ENCODE measurements at places on chromosomes 5 and 9.

- DNase-seq: peak; percentile 32
These were observed at the start of gene FCHSD1 for GRCh38 chr5:141650851-141651727. FCHSD1 (minus strand) TSS chr5:141651418; CDS start chr5:141651368, 50 bp downstream.

DNA sequence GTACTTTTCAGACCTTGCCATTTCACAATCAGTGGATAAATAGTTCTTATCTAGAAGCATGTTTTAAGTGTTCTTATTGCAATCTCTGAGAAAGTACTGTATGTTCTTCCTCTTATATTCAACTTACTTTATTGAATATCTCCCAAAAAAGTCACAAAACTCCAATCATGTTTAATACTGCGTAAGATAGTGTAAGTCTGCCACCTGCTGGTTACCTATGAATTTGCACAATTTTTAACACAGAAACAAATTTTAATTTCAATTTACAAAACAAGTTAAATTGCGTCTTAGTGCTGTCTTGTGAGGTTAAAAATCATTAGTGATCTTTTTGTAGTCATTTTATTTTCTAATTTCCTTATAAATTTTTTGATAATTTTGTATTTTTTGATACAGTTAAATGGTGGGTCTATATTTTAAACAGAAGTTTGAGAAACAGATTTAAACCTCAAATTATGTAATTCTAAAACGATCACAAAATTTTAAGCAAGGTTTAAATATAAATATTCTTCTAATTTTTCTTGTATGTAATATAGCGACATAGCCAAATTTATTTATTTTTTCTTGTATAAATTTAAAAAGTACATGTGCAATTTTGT is 115.8 kb downstream of the EMB start:
- no peak for DNase-seq

DNA sequence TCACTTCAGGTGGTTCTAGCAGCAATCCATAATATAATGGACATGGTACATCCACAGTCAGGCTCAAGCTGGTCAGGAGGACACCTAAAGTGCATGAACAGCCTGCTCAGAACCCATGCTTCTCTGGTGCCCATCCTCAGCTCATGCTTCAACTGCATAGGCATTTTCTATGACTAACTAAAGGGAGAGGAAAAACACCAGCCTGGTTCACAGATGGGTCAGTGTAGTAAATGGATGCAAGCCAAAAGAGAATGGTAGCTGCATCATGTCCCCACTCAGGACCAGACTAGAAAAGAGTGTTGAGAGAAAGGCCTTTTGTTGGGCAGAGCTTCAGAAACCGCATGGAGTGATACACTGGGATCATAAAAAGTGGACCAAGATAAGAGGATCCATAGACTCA is 556.6 kb downstream of the TLE1 start:
- no peak for DNase-seq

DNA sequence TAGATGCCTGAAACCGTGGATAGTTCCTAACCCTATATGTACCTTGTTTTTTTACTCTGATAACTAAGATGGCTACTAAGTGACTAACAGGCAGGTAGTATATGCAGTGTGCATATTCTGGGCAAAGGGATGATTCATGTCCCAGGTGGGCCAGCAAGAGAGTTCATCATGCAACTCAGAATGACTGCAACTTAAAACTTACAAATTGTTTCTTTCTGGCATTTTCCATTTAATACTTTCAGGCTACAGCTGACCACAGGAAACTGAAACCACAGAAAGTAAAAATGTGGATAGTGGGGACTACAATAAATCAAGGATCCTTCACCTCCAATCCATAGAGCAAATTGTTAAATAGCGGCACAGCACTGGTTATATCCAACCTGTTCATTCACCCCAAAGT is 30.7 kb upstream of the VCAN start:
- DNase-seq: no peak

- DNase-seq: no peak
These were observed 85.4 kb downstream of the ANKRD55 start for GRCh38 chr5:56147659-56148230.

- DNase-seq: no peak
These were observed 13.9 kb upstream of the HAND1 start for GRCh38 chr5:154491941-154492340.

- peak; percentile 68 for DNase-seq
These were observed 119.5 kb upstream of the CTNND2 start for GRCh38 chr5:12023614-12024241.

DNA sequence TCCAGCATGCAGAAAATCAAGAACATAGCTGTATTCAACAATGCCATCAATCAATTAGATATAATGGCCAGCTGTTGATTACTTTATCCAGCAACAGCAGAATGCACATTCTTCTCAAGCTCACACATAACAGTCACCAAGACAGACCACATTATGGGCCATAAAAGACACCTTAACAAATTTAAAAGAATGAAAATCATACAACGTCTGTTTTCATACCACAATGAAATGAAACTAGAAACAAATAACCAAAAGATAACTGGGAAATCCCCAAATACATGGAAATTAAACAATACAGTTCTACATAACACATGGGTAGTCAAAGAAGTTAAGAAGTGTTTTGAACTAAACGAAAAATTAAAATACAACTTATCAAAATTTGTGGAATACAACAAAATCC is 130.9 kb upstream of the GNA14 start:
- DNase-seq: no peak

DNA sequence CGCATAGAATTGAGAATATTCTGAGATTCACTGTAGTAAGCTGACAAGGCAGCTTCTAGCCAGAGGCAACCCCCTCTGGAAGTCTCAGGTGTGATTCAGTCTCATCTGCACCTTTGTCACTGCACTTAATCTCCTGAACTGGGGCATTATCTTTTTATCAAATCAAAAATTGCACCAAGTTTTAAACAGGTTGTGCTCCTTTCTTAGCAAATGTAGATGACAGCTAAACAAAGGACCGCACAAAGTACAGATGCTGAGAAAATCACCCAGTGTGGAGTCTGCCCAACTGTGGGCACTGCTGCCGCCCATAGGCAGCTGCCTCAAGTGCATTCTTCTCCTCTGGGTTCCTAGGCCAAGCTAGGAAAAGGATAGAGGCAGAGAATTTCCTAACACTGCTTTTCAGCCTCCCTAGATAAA is 51.1 kb downstream of the STARD4 start:
- DNase-seq: no peak

DNA sequence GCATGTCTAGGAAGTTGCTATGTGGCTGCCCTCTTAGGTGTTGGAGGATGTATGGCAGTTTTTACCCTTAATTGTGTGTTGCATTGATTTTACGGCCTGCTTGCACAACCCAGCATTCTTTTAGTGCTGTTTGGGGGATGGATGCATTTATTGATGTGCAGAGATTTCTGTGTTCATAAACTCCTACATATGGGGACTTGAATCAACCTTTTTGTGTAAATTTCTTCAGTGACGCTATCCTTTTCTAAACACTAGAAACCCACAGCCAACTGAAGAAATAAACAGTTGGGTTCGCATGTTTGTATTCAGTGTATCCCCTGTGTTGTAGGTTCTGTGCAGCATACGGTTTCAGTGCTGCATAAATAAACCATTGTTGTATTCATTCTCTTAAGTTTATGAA is 263.7 kb downstream of the RASEF start:
- DNase-seq: no peak

DNA sequence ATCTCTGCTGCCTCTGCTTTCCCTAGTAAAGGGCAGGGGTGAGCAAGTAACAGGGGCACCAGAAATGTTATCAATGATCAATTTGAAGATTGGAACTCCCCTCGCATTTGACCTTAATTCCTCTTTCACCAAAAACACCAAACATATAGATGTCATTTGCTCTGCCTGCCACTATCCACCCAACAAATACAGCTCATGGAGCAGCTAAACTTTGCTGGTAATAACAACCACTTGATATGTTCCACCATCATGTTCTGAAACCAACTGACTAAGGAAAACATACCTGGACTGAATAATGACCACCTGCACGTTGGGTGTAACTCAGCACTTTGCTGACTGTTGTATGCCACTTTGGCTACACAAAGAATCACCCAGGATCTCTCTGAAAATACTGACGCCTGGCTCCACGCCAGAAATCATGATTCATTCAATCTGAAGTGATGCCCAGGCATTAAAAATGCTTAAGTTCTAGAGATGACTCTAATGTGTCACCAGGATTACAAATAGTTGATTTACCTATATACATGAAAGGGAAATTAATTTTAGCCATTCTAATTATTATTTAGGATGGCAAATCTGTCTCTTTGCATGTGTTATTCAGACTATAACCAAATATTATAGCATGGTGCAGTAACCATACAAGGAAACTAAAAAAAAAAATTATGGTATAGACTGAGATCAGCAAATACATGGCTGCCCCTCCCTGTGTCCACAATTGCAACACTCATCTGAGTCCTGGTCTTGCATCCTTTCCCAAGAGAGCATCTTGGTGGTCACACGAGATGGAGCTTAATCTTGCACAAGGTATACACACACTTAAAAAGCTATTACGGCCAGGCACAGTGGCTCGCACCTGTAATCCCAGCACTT is 43.1 kb upstream of the TTC39B start:
- peak; percentile 74 for DNase-seq

DNA sequence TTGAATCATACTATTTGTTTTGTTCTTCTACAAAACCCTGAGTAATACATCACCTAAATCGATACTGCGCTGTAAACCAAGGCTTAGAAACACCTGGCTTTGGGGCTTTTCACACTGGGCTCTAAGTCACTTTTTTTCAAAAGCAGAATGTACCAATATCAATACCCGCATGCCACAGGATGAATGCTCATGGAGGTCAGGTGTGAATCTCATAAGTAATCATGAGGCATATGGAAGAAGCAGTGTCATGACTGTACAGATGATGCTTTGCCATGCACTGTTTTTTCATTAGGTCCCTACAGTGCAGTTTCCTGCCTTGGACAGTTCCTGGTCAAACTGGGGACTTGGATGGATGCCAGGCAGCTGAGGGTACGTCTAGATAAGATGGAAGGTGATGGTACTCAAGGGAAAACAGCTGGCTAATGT is 49.0 kb upstream of the ATG10 start:
- no peak for DNase-seq

DNA sequence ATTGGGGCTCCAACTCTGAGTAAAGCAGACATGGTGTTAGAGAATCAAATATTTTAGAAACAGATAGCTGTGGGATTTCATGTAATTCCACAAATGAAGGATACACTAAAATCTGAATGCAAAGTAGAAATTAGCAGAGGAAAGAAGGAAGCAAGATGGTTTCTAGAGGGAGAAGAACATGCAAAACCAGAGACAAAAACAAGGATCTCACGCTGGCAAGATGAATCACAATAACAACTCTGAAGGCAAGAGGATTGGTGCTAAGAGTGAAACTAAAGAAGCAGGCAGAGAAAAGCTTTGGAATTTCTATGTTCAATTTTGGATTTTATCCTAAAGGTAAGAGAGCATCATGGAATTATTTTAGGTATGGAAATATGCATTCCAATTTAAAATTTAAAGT is 857.2 kb upstream of the COX7C start:
- DNase-seq: no peak

DNA sequence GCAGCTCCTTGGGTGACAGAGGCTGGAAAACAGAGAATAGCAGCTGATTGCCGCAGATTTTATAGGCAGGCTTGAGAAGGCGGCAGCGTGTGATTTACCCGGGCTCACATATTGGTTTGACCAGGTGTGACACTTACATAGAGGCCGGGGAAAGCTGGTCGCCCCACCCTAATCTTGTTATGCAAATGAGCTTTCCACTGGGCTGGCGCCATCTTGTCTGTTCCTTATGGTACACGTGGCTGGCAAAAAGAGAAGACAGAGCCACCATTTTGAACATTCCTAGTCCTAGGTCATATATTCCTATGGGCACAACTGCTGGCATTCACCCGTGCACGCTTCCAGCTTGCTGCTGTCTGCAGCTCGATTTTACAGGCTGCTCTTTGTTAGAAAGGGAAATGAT is 11.3 kb upstream of the SPZ1 start:
- DNase-seq: no peak

GRCh38 chr5:135476615-135477581 is 24.7 kb upstream of the TIFAB start:
- DNase-seq: no peak

GRCh38 chr5:76252437-76252836 is 150.6 kb upstream of the IQGAP2 start:
- DNase-seq: no peak

DNA sequence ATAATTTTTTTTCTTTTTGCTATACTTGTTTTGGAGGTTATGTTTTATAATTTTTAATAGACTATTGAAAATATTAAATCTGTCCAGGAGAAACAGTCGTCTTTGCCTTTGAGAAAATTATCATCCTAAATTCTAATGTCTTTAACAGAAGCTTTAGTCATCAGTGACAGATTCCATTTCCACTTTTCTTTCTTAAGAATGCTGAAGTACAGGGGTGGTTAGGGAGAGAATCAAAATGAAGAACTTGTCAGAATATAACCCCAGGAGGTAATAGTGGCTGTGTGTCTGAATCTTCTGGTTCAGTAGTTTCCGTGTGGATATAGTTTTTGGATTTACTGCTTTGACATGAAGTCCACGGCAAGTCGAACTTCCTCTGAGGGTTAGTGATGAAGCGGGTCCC is 111.8 kb downstream of the DAPK1 start:
- no peak for DNase-seq

GRCh38 chr5:65796269-65796668 is 74.3 kb downstream of the NLN start:
- DNase-seq: no peak

- no peak for DNase-seq
These were observed 29.6 kb downstream of the NOTCH1 start for GRCh38 chr9:136516191-136516654.

DNA sequence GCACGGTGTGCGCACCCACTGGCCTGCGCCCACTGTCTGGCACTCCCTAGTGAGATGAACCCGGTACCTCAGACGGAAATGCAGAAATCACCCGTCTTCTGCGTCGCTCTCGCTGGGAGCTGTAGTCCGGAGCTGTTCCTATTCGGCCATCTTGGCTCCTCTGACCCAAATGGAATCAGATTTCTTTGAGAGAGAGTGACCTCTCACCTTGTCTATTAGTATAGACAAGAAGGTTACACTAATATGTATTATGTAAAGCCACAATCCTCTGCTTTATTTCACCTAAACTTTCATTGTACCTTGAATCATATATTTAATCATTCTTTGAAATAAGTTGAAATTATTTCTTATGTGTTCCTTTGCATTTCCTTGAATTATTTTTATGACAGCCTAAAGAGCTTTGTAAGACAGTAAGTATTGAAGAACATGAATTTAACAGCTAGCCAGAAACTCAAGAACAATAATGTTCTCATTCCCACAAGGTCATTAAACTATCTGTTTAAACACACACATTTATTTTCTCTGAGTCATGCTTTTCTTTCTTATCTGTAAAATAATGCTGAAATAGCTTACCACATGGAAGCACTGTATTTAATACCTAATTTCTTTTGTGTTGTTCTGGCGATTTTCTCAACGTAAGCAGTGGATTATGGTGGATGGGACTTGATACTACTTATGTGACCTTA is 91.8 kb upstream of the DMRTA1 start:
- DNase-seq: no peak

DNA sequence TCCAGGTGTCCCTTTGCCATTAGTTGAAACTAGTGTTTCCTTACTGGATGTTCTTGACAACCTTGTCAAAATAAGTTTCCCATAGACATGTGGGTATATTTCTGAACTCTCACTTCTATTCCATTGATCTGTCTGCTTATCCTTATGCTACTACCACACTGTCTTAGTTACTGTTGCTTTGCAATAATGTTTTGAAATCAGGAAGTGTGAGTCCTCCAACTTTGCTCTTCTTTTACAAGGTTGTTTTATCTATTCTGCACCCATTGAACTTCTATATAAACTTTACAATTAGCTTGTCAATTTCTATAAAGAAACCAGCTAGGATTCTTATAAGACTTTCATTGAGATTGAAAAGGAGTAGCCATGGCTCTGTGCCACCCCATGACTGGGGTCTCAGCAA is 24.3 kb downstream of the CD14 start:
- DNase-seq: no peak
